Activated CD8-positive, alpha-beta T cell treated with anti-CD3 and anti-CD28 coated beads for 36 hours (primary cell): ENCODE measurements at places on chromosomes 12 and 14. TPM values are rescaled to one million over a fixed set of nuclear protein-coding genes. Genes with fewer than 3 reads are reported as not detected.

DNA sequence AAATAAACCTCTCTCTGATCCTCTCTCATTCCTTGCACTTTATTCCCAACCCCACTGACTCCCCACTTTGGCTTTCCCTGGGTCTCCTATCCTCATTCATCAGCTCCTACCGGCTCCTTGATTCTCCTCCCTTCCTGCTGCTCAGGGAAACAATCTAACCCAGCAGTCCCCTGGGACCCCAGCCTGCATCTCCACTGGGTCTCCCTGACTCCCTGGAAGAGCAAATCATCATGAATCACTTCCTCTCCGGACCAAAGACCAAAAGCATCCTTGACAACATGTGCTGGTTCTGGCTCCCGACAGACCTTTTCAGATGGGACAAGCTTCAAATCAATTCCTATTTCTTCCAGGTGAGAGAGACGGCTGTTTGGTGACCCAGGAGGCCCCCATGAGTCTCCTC, 76.6 kb downstream of the HSPB8 start:
- H3K4me3 ChIP-seq, result no peak overlapping the region
- no peak for DNase-seq
- no peaks in the 10 kb centered on the region for H3K4me1 ChIP-seq
- no peak overlapping the region for H3K27ac ChIP-seq
- H3K27me3 ChIP-seq, result peaks cover 8% of the 10 kb centered on the region
- H3K36me3 ChIP-seq, result no peaks in the 10 kb centered on the region

DNA sequence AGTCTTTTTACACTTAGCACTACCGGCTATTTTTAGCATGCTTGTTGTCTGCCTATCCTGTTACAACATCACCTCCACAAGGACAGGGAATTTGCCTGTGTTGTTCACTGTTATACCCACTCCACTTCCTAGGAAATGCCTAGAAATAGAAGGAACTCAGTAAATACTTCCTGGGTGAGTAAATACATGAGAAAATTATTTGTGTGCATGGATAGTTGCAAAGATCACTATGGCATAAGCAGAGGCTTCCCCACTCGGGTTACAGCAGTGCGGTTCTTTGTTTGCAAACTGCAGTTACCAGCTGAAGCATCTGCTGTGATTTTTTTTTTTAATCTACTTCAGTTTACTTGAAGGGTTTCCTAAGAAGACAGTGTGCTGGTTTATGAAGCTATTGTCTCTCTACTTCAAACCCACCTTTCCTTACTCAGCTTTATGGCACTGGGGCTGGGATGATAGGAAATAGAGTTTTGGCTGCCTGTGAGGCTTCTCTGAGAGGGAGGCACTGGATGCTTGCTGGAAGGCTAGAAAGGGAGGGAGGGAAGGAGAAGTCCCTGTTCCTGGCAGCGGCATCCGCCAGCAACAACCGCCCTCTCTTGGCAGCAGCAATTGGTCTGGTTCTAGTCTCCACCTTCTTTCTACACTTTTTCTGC, 29.0 kb downstream of the PDE6H start:
- H3K27ac ChIP-seq, result no peak overlapping the region
- no peak overlapping the region for H3K4me3 ChIP-seq
- H3K27me3 ChIP-seq, result peaks cover 15% of the 10 kb centered on the region
- H3K4me1 ChIP-seq, result no peaks in the 10 kb centered on the region

RHOJ gene
- not detected for total RNA-seq

- no peak overlapping the region for H3K4me3 ChIP-seq
- no peak for DNase-seq
- peaks cover 12% of the 10 kb centered on the region for H3K36me3 ChIP-seq
- H3K4me1 ChIP-seq, result peaks cover under 1% of the 10 kb centered on the region
Observed at GRCh38 chr14:95163132-95163531, 5.8 kb upstream of the DICER1 start.

GRCh38 chr12:124352839-124353238, 57.9 kb downstream of the RFLNA start:
- DNase-seq, result no peak
- no peak overlapping the region for H3K27ac ChIP-seq
- H3K4me1 ChIP-seq, result no peaks in the 10 kb centered on the region
- no peak overlapping the region for H3K4me3 ChIP-seq
- no peaks in the 10 kb centered on the region for H3K27me3 ChIP-seq
